ENCODE measurements at places on chromosomes 13 and 19.

- DNase-seq, result no peak
Measured at GRCh38 chr13:25607096-25607495, 235.3 kb downstream of the ATP8A2 start.

GRCh38 chr13:28340272-28340793, 154.6 kb downstream of the FLT1 start:
- DNase-seq, result no peak

DNA sequence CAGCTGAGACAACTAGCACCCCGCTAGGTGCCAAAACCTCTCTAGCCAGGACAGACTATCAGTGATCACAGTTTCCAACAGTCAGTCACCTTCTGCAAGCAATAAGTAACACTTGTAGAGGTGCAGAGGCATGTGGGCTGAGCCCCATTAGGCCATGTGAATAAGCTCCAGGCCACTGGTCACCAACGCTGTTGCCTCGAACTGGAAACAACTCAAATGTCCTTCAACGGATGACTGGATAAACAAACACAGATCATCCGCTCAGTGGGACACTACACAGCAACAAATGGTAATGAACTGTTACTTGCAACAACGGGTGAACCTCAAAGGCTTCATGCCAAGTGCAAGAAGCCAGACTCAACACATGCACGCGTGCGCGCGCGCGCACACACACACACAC, 27.5 kb upstream of the TMEM160 start:
- DNase-seq, result no peak

DNA sequence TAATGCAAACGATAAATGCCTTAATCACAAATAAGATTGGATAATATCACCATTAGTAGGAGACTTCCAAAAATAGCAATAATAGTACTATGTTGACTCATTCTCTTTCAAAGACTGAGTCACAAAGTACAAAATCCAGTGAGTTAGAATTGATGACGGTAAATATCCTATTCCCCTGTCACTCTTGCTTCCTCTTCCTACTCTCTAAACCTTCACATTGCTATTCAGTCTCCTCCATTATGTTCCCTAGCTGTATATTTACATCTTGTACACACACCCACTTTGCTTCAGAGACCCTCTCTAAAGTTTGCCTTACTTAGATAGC, 26.3 kb upstream of the INTS6 start:
- DNase-seq, result no peak

GRCh38 chr19:4702764-4703163, 20.9 kb downstream of the DPP9 start:
- no peak for DNase-seq

- DNase-seq, result no peak
Measured at GRCh38 chr13:112348642-112349345, 27.4 kb upstream of the SPACA7 start.

GRCh38 chr19:48795055-48795684, 15.7 kb downstream of the BCAT2 start:
- peak; percentile 82 for DNase-seq

- no peak for DNase-seq
Measured at GRCh38 chr13:66887088-66887487, 343.0 kb downstream of the PCDH9 start.

- DNase-seq, result peak; percentile 59
Measured at GRCh38 chr19:55526216-55527196, 10.4 kb downstream of the SBK2 start.

- no peak for DNase-seq
Measured at GRCh38 chr13:30712536-30713532, 22.5 kb upstream of the ALOX5AP start.

- DNase-seq, result no peak
Measured at GRCh38 chr13:110266983-110267382, 40.0 kb downstream of the COL4A1 start.

Data from NCI-H2107 (cell line).